ENCODE measurements at places on chromosomes 5 and 9.

GRCh38 chr5:174323878-174324281 is 278.4 kb downstream of the NSG2 start:
- no peak for DNase-seq

DNA sequence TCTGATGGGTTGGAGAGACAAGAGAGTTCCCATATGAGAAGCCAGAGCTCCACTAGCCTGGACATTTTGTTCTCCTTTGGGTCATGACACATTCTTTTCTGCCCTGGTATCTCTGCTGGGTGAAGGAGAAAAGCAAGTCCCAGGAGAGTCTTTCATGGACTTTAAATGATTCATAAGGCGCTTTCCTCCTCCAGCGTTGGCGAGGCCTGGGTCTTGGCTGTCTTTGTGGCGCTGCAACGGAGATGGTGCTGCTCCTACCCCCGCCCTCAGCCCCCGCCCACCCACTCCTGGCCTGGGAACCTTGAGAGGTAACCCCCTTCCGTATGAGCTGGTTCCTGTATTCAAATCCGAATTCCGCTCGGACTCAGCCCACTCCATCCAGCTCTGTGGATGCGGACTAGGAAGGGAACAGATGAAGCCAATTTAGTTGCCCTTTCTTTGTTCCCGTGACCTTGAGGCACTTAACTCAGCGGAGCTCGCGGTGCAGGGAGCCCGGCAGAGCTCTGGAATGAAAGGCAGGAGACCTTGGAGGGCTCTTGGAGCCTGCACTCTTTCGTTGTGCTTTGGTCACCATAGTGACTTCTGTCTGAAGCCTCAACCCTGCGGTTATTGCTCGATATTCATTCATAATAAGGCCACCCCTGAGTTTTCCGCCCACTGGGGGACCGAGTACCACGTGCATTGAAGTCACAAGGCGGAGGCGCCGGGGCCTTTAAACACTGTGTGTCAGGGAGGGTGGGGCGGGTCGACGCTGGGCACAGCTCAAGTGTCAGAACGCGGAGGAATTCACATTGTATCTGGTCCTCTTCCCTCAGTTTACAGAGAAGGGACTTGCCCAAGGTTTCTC is 14.0 kb upstream of the PWWP2A start:
- no peak for DNase-seq

DNA sequence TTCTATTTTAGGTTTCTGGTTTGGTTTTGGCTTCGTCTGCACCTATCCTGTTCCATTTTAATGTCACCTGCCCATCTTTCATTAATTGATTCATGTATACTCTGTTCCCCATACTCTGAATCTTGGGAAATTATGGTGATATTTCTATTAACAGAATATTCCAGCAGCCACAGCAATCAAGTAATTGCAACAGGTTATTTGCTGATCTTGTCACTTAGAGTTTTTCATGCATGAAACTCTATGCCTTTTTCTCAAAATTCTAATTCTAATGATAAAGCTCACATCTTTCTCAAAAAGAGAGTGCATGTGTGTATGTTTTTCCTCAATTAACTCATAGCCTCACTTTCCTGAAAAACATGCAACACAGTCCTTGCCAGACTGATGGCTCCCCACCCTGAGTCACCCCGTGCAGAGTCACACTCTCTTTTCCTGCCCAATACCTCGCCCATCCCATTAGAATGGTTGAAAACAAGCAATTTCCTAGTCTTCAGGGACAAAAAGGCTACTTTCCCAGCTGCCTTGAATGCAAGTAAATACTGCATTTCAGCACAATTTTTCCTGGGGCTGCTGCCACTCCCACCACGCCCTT is 15.6 kb downstream of the GFRA3 start:
- no peak for DNase-seq

GRCh38 chr5:92560698-92561401 is 1020.2 kb downstream of the NR2F1-AS1 start:
- DNase-seq = peak; percentile 63

- no peak for DNase-seq
Measured at GRCh38 chr9:16184964-16185646, 632.3 kb downstream of the CCDC171 start.

- DNase-seq = no peak
Measured at GRCh38 chr5:131260895-131261294, 3.0 kb upstream of the CDC42SE2 start.

DNA sequence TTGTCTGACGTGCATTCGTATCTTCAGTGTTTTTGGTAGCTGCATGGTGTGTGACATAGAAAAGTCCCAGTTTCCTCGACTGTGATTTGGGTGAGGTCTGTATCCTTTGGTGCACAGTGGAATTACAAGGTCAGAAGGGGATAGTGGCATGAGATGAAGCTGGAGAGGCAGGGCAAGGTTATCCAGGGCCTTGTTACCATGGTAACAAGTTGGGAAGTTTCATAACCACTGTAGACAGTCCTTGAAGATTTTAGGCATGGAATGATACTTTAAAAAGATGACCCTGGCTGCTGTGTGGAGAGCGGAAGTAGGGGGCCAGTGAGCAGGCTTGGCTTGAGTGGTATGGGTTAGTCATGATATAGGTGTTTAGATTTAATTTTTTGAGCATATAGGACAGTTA is 11.9 kb downstream of the EHMT1 start:
- no peak for DNase-seq

GRCh38 chr5:55634209-55634805 is 77.8 kb downstream of the SLC38A9 start:
- no peak for DNase-seq

DNA sequence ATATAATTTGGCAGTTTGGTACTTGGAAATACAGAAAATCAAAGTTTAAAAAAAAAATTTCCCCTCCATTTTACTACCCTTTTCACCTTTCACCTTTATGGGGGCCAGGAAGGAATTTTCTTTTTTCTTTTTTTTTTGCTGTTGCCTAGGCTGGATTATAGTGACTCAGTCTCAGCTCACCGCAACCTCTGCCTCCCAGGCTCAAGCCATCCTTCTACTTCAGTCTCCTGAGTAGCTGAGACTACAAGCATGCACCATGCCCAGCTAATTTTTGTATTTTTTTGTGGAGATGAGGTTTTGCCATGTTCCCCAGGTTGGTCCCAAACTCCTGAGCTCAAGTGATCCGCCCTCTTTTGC is 9.1 kb downstream of the CHMP5 start:
- no peak for DNase-seq

GRCh38 chr9:99824378-99825171 is 2.9 kb downstream of the NR4A3 start:
- no peak for DNase-seq

DNA sequence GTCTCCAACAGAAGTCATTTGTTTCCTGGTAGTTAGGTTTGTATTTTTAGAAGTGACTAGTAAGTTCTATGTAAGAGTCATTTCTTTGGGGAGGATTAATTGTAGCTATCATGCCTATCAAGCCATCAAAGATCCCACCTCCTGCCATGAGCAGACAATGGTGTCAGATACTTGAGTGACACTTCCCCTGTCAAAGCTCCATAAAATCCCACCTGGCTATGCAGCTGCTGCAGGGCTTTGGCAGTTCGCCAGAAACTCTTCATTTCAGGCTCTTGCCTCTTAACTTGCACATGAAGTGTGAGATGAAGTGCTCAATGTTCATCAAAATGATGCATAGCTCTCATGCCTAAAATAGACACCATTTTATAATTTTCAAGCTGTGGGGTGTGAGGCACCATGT is 312.1 kb downstream of the CDH12 start:
- peak; percentile 97 for DNase-seq

DNA sequence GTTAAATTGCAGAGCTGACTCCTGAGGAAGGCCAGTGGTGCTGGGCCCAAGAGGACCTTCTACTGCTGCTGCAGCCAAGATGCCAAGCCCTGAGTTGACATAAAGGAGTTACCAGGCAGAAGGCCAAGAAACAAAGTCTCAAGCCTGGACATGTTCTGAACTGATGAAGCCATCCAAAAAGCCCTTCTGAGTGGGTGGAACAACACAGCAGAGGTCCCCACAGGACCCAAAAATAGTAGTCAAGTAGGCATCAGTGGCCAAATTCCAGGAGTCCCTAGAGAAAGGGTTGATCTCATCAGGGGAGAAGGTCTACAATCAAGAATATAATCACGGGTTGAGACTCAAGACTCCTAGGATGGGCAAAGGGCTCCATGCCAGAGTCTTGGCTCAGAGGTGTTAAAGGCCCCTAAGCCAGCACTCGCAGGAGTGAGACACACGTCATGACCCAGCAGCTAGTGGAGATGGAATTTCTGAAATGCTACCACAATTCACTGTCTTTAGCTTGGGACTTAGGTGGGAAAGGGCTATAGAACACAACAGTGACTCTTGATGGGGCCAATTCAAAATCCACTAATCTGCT is 119.7 kb downstream of the FANCC start:
- peak; percentile 92 for DNase-seq

- no peak for DNase-seq
Measured at GRCh38 chr9:110986529-110986928, 51.7 kb downstream of the LPAR1 start.

DNA sequence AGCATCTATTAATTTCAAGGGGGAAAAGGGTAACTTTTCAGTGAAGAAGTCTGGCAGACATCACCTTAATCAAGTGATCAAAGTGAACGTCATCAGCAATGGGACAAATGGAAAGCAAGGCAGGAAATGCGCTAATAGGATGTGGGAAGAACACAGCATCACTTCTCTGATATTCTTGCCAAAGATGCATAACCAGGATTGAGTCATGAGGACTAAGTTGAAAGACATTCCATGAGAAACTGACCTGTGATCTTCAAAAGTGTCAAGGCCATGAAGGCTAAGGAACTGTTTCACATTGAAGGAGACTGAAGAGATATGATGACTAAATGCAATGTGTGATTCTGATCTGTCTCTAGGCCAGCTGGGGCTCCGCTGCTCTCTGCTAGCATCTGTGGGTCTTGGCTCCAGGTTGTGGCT is 92.9 kb downstream of the NDFIP1 start:
- DNase-seq = no peak

DNA sequence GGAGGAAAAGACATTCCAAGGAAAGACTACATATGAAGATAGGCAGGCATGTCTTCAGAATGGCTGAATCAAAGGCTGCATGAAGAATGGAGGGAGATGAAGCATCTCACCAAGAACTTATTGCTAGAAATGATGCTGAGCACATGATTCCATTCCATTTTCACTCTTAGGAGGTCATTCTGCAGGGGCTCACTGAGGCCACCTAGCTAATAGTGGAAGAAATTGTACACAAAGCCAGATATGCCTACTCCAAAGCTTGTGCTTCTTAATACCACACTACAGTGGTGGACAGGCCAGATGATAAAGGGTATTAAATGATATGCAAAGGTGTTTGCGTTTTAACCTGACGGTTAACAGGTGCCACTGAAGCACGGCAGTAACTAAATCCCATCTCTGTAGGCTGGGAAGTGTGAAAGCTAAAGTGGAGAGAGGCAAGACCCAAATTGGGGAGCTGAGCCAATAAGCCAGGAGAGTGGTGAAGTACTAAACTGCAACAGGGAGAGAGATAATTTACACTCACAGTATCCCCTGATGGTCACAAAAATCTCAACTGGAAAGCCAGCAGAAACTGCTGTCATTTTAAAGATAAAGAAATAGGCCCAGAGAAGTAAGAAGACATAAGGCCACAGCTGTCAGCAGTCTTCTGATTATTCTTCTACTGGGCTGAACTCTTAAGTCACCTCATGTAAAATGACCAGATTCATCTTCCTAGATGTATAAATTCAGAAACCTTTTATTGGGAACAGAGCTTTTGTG is 14.6 kb downstream of the NDUFA8 start:
- DNase-seq = no peak

- DNase-seq = no peak
Measured at GRCh38 chr5:40410964-40411635, 268.6 kb upstream of the PTGER4 start.

GRCh38 chr9:114486205-114486963 is 18.9 kb downstream of the WHRN start:
- DNase-seq = no peak

DNA sequence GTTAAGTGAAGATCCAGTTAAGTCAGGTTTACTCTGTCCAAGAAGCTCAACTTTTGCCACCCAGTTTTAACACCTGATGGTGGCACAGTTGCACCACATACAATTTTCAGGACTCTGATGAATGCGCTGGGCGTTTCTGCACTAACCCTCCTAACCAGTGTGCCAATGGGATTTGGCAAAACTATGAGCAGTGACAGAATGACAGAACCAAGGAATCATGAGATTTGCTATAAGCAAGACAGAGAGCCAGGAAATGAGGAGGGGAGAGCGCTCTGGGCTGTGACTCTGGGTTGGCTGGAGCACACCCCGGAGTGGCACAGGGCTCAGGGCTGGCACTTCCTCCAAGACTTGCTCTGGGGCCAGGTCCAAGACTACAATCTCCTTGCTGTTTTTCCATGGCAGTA is 84.1 kb downstream of the SH3PXD2B start:
- peak; percentile 50 for DNase-seq

DNA sequence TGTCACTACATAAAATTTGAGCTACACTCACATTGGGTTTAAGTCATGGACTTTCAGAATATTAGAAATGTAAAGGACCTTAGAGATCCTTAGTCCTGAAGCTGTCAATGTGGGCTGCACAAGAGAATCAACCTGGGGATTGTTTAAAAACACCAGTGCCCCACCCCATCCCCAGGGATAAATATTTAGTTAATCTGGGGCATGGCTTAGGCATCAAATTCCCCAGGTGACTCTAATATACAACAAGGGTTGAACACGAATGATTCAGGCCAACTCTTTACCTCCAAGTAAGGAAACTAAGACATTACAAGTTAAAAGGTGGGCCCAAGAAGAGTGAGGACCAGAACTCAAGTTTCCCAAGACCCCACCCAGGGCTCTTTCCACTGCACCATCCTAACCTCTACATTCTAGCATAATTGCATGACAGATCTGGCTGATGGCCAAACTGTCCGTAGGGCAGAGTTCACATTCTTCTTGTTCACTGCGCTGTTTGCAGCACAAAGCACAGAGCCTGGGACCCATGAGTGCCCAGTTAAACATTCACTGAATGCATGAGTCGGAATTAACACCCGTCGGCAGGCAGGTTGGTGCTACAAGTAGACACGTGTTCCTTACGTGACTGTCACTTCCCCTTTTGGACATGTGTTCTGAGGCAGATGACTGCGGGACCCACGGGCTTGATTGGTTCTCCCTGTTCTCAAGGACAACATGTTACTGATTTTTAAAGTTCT is 25.2 kb downstream of the CYFIP2 start:
- DNase-seq = no peak

DNA sequence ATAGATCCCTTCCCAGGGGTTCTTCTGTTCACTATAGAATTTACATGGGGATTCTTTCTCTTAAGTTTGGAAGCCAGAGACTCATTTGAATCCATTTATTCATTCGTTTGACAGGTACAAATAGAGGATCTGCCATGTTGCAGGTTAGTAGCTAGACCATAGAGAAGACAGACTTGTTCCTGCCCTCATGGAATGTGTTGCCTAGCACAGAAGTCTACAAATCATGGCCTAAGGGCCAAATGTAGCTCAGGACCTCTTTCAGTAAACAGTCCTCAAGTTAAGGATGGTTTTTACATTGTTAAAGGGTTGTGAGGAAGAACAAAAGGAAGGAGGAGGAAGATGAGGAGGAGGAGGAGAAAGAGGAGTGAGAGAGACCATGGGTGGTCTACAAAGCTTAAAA is 114.7 kb upstream of the SLC44A1 start:
- no peak for DNase-seq

DNA sequence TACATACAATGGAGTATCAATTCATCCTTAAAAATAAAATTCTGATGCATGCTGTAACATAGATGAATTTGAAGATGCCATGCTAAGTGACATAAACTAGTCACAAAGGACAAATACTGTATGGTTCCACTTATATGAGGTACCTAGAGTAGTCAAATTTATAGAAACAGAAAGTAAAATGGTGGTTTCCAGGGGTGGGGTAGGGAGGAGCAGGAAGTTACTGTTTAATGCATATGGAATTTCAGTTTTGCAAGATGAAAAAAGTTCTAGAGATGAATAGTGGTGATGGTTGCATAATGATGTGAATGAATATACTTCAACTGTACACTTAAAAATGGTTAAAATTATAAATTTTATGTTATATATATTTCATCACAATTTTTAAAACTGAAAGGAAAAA is 57.3 kb upstream of the FNIP1 start:
- DNase-seq = no peak
